ENCODE measurements at places on chromosomes 5 and 9. TPM values are rescaled to one million over a fixed set of nuclear protein-coding genes. Genes with fewer than 3 reads are reported as not detected.

The ACOT12 gene
- total RNA-seq = 0.44 TPM

The KIF20A gene
- total RNA-seq = 0.28 TPM

- no peak for DNase-seq
These were observed 70.5 kb downstream of the MED27 start for GRCh38 chr9:132008855-132009812.

The IL4 gene
- not detected for total RNA-seq

The FBXL7 gene
- total RNA-seq = 2.4 TPM

The BARHL1 gene
- not detected for total RNA-seq

- DNase-seq = no peak
These were observed 279.0 kb downstream of the GLIS3 start for GRCh38 chr9:4020755-4021296.

Data from pancreas (tissue), 10 donors.